ENCODE measurements at places on chromosomes 3 and 15. TPM values are rescaled to one million over a fixed set of nuclear protein-coding genes. Genes with fewer than 3 reads are reported as not detected.

DNA sequence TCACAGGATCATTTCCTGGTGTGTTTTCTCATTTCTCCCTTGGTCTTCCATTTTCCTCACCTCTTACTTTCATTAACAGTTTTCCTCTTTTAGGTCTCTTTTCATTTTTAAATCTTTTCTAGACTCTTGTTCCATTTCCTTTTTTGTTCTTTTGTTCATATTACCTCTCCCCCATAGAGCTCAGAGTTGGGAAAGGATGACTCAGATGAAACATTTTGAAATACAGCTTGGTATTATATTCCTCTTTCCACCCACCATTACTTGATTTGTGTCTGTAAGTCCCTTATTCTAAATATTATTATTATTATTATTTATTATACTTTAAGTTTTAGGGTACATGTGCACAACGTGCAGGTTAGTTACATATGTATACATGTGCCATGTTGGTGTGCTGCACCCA is 153.1 kb downstream of the VGLL3 start:
- DNase-seq = no peak

Gene STRC
- total RNA-seq = 0.45 TPM

- DNase-seq = no peak
Measured at GRCh38 chr3:102348904-102349303, 85.9 kb upstream of the ZPLD1 start.

GRCh38 chr15:81024265-81024872 is 23.6 kb downstream of the TLNRD1 start:
- DNase-seq = peak; percentile 52

Gene EPHB3
- total RNA-seq = 9.0 TPM

- DNase-seq = no peak
Measured at GRCh38 chr3:64625381-64625780, 62.4 kb downstream of the ADAMTS9 start.

Data from aorta (tissue), 5 donors.